ENCODE measurements at places on chromosomes 16 and 17.

DNA sequence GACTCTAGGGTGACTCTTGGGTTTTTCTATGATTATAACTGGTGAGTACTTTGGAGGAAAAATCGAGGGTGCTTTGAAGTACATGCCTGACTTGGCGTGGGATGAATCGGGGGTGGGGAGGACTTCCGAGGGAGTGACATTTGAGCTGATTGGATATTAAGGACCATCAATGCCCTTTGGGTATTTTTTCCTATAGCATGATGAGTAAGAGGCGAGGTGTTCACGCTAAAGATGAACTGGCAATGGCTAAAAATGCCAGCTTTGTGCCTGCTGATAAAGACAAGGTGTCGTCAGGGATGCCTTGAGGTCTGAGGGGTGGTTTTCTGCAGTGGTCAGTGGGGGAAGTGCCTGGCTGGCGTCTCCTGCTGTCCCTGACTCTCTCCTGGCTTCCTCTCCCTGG is 25.3 kb downstream of the USP43 start:
- DNase-seq, result no peak

- DNase-seq, result no peak
Measured at GRCh38 chr17:17191346-17191792, 14.8 kb downstream of the PLD6 start.

GRCh38 chr16:673399-673991 is 2.0 kb upstream of the RHBDL1 start:
- DNase-seq, result no peak

DNA sequence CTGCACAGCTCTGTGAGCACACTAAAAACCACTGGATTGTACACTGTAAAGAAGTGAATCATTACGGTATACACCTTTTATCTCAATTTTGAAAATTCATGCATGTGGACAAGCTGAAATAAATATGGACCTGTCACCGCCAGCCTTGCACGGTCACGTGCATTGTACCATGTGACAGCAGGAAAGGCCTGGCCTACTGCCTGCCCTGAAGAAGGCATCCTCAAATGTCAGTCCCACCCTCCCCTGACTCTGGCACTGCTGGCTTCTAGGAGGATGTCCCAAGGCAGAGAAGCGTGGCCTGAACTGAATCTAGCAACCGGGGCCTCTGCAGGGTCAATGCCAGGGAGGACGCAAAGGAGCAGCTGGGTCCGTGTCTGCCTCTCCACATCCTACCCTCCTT is 34.6 kb downstream of the SLC38A8 start:
- no peak for DNase-seq
